Thyroid gland (tissue), 4 donors: ENCODE measurements at places on chromosomes 5 and 9.

DNA sequence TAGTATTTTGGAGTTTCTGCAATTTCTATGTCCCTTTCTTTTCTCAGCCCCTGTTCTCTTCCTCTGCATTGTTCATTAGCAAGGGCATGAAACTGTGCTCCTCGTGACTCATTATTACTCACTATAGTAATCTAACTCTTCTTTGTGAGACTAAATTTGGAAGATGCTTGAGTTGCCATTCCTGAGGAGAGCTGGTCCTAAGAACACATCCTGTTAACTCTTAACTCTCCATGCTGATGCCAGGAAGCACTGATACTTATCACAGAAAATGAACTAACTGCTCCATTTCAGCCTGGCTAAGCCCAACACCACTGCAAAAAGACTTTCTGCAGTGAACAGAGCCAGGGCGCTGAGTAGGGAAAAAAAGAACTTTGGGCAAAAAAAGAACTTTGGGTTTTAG lies 10.6 kb upstream of the CSNK1A1 start:
- no peak for DNase-seq

DNA sequence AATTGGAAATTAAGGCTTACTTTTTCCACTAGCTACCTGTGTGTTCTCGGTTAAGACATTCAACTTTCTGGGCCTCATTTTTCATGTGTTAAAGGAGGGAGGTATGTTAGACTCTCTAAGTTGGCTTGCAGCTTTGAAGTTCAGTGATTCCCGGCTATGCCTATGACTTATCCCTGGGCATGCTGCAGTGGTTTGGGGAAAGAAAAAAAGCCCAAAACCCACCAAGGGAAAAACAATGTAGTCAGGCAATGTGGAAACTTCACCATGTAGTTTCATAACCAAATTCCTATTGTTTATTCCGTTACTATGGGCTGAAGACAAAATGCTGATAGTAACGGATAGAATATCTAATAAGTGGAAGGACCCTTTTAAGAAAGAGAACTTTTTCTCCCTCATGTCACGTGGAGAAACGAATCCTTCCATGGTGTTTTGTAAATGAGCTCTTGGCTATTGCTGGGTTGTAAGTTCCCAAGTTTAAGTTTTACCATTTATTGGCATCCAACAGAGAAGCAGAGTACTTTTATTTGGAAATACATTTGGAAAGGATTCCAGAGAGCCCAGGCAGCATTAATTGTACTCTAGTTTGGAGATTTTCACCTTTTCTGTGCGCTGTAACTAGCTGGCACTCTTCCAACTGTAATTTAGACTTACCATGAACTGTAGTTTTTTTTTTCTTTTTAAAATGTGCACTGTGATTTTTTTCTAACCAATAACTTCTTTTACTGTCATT lies 84.9 kb upstream of the MPDZ start:
- DNase-seq: no peak

DNA sequence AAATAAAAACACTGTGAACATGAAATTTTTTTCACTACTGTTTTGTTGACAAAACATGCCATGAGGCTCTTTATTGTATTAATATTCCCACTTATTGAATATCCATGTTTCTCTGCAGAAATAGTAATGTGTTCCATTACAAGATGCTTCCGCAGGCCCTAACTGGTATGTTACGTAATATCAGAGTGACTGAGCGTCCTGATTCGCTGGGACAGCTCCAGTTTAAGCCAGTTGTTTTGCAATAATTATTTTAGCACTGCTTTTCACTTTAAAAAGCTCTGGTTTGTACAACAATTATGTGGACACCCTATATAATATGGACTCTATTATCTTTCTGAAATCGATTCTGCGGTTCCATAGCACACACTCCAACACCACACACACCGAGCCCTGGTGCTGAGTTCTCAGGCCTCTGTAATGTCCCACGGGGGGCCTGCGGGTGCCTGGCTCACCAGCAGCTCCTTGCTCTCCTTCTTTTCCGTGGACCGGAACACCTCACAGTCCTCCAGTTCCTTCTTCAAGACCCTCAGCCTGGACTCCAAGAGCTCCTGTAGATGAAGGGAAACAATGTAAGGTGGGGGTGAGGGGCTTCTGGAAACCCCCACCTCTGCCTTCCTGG lies 1.8 kb downstream of the TRIM7 start:
- no peak for DNase-seq

- DNase-seq: no peak
Observed at GRCh38 chr5:66840511-66841013, 244.4 kb downstream of the MAST4 start.

GRCh38 chr5:142544071-142544753 lies 141.7 kb downstream of the FGF1 start:
- DNase-seq: no peak
